Upper lobe of left lung (tissue), 6 donors: ENCODE measurements at places on chromosomes 5 and 9. TPM values are rescaled to one million over a fixed set of nuclear protein-coding genes. Genes with fewer than 3 reads are reported as not detected.

DNA sequence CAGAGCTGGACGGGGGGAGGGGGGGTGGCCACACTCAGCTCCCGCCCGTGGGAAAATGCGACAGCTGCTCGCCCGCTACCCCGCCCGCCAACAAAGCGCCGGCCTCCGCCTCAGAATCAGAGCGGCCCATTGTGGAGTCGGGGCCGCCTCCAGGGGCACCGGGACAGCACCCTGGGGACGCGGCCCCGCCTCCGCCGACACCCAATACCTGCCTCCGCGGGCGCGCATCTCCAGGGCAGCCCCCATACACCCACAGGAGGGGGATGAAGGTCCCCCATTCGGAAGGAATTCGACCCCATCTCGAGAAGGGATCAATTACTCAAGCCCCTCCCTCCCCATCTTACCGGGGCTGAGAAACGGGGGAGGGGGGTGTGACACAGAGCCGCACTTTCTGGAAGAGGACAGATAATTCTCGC lies 1.3 kb downstream of the NOTCH1 start:
- peak; percentile 92 for DNase-seq

GRCh38 chr5:173719731-173720082 lies 103.3 kb upstream of the BOD1 start:
- DNase-seq: no peak

DNA sequence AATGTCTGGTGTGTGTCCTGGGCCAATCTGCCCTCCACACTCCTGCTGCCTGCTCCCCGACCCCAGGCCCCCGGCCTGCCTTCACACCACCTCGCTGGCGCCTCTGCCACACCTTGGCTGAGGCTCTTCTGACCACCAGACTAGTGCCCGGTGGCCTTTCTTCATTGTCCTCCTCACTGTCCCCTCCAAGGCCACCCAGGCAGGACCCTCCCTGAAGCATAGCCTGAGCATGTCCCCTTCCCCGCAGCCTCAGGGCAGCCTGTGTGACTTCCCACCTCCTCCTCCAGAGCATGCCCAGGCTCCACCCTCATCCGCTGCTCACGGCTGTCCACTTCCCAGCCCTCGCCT lies 154.6 kb downstream of the OLFM1 start:
- no peak for DNase-seq

- DNase-seq: no peak
Measured at GRCh38 chr9:21777701-21778100, 24.7 kb upstream of the MTAP start.

GRCh38 chr5:111280282-111280951 lies 56.2 kb downstream of the CAMK4 start:
- no peak for DNase-seq

DNA sequence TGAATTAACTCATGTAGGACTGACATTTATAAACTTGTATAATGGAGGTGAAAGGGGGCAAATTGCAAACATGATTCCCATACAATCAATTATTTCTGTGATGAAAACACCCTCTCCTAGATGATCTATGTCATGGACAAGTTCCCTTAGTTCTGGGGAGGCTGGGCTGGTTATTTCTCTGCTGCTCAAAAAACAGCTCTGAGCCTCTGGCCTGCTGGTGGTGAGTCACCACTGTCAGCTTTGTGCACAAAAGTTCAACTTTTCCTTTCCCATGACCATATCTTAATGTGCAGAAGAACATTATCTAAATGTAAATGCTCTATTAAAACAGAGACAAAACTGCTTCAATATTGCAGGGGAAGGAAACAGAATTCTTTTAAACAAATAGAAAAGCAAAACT lies 85.0 kb downstream of the HMHB1 start:
- no peak for DNase-seq

DNA sequence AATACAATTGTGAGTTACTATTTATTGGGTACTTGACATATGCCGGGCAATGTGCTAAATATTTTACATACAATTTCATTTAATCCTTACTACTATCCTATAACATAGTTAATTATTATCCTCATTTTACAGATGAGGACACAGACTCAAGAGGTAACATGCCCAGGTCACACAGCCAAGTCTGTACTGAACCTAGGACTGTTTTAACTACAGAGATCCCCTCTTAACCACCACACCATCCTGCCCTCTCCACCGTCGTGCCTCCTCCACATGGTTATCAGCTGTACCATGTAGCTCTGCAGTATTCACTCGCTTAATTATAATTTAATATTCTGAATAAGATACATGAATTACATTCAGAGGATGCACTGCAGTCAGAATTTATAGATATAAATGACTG lies 5.3 kb downstream of the RAB14 start:
- no peak for DNase-seq

DNA sequence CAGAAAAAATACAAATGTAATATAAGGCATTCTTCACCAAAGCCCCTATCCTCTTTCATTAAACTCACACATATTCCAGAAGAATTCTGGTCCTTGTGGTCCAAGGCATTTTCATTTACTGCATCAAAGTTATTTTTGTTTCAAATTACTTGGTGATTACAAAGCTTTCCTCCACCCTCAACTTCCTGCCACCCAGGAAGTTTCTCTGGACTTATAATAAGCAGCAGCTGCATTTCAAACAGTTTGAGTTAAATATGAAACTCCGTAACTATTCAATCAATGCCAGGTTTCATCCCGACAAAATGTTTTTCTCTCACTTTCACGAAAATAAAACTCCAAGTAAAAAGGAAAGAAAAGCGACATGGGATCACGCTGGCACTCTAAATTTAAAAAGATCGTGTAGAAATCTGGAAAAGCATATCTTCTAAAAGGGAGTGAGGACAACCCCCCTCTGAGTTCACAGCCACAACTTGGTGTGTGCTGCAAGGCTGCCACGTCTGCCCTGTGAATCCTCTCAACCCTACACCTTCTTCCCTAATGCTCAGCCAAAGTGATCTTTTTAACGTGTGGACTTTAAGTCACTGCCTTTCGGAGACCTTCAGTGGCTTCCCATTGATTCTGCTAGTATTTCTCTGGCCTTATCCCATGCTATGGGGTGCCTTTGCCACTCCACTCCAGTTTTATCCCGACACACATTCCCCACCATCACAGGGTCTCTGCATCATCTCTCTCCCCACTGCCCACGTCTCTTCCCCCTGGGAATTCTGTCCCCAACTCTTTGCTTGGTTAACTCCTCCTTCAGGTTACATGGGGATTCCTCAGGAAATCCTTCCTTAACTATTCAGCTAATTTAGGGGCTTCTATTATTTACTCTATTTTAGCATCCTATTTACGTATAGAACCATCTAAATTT lies 91.1 kb upstream of the CER1 start:
- DNase-seq: no peak

DNA sequence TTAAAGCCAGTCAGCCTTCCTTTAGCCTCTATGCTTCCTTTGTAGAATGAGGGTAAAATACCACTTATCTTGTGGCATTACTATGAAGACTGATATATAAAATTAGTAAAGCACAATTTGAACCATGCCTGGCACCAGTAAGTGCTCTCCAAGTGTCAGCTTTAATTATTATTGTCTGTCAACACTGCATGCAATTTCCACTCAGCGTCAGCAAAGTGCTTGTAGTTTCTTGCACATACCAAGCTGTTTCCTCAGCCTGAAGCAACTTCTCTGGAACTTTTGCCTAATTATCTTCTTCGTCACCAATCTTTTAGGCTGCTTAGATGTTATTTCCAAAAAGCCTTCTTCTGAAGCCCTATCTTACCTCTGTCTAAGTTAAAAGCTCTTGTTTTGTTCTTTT lies 177.3 kb downstream of the CDC42SE2 start:
- no peak for DNase-seq

GRCh38 chr5:1144638-1145396 lies 33.0 kb upstream of the SLC12A7 start:
- peak; percentile 81 for DNase-seq

DNA sequence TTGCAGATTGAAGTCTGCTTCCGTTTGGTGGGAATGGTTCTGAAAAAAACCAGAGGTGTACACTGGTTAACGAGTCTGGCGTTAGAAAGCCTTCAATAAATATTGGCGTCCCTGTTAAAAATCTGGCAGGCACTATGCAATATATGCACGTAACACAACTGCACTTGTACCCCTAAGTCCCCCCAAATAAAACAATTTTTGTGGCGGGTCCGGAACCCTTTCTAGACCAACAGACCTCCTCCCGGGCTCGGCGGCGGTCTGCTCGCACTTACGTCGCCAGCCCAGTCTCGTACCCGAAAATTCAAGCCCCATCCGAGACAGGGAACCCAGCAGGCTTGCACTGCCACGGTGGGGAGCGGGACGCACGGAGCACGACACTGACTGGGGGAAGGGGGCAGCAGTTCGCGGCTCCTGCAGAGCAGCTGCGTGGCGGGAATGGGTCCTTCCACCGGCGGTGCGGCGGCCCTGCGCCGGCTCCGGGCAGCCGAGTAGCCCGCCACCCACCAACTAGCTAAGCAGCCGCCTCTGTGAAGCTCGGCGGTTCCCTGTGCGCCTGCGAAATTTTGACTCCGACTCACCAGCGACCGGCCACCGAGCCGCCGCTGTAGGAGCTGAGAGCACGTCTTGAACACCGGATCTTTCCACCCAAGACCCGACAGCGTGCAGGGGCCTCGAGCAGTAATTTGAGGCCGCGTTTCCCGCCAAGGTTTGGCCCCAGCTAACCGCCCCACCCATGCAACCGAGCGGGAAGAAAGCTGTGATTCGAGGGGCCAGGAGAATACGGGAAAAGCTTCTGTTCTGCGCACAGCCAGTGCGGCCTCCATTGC lies 3.9 kb downstream of the MCIDAS start:
- no peak for DNase-seq

DNA sequence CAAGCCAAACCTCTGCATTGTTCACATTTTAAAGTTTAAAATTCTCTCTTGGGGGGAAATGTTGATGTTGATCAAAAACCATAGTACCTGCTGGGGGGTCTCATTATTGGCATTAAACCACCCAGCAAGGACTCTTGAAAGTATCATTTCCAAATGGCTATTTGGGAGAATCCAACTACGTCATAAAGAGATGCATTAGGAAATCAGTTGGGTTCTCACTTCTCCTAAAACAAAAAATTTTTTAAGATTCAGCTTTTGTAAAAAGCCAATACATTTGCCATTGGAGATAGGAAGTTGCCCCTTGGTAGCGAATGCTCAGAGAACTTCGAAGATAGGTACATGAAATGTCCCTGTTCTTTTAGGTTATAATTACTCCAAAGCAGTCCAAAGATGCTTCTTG lies 96.4 kb downstream of the GNAQ start:
- no peak for DNase-seq

- no peak for DNase-seq
Measured at GRCh38 chr5:116265471-116265870, 180.6 kb downstream of the COMMD10 start.

GRCh38 chr5:146205499-146206202 lies 2.2 kb downstream of the RBM27 start:
- no peak for DNase-seq

DNA sequence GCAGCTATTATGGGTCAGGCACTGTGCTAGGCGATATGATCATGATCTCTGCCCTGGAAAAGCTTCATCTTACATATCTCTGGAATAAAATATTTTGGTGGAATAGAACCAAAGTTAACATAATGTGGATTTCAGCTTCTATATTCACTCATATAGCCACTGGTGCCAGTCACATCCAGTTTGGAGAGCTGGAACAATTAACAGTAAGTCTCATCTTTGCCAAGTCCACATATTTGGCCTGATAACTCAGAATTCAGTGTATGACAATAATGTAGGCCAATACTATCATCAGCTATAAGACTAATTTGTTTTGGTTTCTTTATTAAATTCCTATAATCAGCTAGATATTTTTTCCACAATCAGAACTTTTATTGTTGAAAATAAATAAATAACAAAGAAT lies 5.9 kb upstream of the FAM13B start:
- DNase-seq: no peak

The CARTPT gene
- total RNA-seq: not detected

The CD74 gene
- total RNA-seq: 4,783 TPM

GRCh38 chr9:94002316-94003140 lies 47.4 kb upstream of the BARX1 start:
- DNase-seq: no peak

DNA sequence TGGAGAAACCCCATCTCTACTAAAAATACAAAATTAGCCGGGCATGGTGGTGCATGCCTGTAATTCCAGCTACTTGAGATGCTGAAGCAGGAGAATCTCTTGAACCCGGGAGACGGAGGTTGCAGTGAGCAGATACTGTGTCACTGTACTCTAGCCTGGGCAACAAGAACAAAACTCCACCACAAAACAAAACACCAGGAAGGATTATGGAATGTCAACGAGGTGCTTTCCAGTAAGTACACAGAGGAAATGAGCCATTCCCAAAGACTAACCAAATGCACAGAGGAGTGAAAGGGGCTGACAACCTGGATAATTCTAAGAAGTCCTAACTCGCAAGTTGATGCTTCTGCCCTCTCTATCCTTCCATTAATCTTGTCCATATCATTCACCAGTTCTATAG lies 126.1 kb upstream of the RETREG1 start:
- no peak for DNase-seq

DNA sequence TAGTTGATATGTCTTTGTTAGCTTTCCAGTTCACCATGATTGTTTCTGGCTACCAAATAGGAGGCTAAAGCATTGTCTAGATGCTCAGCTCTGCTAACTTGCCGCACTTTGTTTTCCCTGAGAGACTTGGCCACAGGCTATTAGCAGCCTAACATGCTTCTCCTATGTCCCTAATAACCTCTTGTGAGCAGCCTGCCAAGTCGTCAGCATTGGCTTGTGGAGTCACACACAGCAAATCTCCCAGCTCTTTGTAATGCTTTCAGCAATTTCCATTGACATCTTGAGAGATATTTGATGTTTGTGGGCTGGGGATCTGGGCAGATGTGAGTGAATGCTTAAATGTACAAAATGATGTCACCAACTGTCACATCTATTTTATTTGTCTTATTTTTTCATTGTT lies 346.9 kb downstream of the KDM4C start:
- no peak for DNase-seq

DNA sequence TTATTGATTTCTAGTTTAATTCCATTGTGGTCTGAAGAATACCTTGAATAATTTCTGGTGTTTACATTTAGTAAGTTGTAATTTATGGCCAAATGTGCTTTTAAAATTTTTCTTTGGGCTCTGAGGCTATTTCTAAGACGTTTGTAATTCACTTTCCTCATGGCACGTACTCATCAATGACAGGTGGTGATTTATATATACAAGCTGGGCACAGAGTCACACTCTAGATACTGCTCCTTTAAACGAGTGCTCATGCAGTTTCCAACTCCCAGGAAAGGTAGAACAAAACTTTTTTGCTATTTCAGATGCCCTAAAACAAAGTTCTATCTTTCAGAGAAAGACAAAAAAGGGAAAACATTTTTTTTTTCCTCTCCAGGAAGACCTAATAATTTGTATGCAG lies 146.9 kb downstream of the AUH start:
- no peak for DNase-seq

The MTMR12 gene
- 27.2 TPM for total RNA-seq

- DNase-seq: no peak
Measured at GRCh38 chr5:53819482-53819881, 259.0 kb downstream of the NDUFS4 start.
